H9 (cell line): ENCODE measurements at places on chromosomes 11 and 22.
A peak's percentile ranks its signal among the peaks of the same experiment; 100 is the strongest.

DNA sequence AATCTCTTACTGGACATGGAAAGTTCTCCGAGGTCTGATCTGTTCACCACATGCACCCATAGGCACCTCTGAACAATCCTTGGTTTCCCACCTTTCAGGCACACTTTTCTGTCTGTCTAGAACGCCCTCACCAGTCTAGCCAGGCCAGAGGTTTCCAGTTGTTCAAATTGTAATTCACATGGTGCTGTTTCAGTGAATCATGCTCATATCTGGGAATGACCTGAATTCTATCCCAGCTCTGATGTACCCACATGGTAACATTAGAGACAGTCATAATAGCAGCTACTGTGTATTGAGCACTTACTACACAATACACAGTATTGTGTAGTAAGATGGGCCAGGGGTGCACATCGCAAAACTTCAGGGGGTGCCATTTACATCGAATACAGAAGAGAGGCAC is 138.2 kb downstream of the COMMD9 start:
- DNase-seq = no peak

GRCh38 chr11:43557553-43558110 is 122.9 kb upstream of the HSD17B12 start:
- peak; percentile 53 for DNase-seq

GRCh38 chr11:93659196-93659595 is 2.3 kb upstream of the CEP295 start:
- no peak for DNase-seq

- DNase-seq = no peak
Measured at GRCh38 chr11:70525466-70525865, 127.1 kb downstream of the CTTN start.

DNA sequence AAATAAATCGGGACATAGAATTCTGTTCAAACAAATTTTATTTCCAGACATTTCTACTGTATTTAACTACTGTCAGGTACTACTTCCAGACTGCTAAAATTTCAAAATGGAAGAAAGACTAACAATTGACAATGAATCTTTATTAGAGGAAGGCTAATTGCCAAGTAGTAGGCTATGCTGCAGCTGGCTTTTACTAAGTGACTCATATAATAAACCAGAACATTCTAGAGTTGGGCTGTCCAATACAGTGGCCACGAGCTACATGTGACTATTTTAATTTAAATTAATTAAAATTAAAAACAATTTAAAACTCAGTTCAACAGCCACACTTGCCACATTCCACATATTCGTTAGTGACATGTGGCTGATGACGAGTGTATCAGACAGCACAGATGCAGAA is 27.6 kb downstream of the CHKA start:
- no peak for DNase-seq

GRCh38 chr22:25569361-25569760 is 4.9 kb downstream of the GRK3 start:
- no peak for DNase-seq

DNA sequence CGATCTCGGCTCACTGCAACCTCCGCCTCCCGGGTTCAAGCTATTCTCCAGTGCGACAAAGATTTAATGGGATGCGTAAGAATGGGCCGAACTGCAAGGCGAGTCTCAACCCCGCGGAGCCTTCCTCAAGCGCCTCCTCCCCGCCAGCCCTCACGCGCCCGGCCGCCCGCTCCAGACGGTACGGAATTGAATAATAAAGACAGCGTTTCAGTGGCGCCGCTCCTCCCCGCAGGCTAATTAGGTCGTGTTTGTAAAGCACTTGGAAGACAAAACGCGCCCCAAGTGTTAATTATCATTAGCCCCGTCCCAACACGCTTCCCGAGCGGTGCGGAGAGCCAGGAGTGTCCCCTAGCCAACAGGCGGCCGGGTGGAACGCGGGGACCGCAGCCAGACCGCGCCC is 192.0 kb downstream of the BUD13 start:
- peak; percentile 95 for DNase-seq

GRCh38 chr22:37983860-37984791 is at the start of gene SOX10:
Gene SOX10 (minus strand): TSS chr22:37984555. CDS start chr22:37983784, 771 bp downstream.
- DNase-seq = peak; percentile 73

- DNase-seq = no peak
Measured at GRCh38 chr22:44455963-44456358, 42.1 kb downstream of the RTL6 start.

GRCh38 chr11:129694538-129694937 is 121.1 kb upstream of the TMEM45B start:
- no peak for DNase-seq

GRCh38 chr11:91998481-91998880 is 226.1 kb upstream of the FAT3 start:
- no peak for DNase-seq

- DNase-seq = peak; percentile 71
Measured at GRCh38 chr11:116895048-116895757, 57.8 kb upstream of the APOA1 start.

GRCh38 chr11:61963282-61964057 is 4.0 kb downstream of the FTH1 start:
- DNase-seq = no peak

DNA sequence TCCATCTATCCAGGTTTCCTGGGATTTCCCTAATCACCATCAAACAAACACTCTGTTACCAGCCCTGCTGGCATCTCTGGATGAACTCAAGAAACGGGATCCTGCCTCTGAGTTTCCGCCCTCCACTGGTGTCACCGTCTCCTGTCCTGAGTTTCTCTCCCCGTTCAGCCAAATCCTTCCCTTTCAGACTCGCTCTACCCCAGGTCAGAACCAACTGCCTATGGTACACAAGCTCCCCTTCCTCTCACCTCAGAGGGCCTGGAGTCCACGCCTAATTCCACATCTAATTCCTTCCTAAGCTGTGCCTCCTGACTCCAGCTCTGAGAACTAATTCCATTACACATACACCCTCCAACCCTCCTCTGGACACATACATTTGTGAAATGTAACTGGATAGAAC is 96.1 kb downstream of the SHANK2 start:
- peak; percentile 13 for DNase-seq

GRCh38 chr11:116703421-116703820 is 69.4 kb downstream of the BUD13 start:
- DNase-seq = peak; percentile 83

- DNase-seq = no peak
Measured at GRCh38 chr11:115161876-115162275, 342.3 kb downstream of the CADM1 start.

- DNase-seq = no peak
Measured at GRCh38 chr22:47351836-47352579, 589.6 kb downstream of the TBC1D22A start.

DNA sequence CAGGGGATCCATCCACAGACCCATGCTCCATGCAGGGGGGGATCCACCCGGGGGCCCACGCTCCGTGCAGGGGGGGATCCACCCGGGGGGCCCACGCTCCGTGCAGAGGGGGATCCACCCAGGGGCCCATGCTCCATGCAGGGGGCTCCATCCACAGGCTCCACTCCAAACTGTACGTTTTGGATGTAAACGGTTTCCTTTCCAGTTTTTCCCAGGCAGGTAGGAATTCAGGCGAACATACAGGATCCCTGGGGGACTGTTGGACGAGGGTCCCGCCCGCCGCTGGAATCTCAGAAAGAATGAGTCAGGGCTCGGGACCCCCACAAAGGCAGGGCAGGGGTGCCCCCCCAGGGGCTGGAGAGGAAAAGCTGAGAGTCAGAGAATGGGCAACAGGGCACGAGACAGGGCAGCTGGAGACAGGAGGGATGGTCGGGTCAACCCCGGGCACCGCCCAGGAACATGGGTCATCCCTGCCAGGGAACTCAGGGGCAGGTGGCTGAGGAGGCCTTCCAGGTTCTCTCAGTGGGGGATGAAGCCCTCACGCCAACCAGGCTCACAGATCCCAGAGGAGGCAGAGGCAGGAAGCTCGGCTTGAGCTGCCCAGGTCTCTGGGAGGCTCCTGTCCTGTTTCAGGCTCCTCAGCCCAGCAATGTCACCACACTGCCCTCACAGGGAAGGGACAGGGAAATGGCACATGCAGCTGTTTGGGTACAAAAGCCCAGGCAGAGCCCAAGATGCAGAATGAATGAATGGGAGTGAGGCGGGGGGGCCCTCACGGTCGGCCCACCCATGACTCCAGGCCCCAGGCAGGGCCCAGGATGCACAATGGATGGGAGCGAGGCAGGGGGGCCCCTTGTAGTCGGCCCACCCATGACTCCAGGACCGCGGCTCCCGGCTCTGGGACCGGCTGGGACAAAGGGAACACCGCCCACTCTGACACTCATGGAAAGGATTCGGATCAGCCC is 200.2 kb downstream of the BRD1 start:
- DNase-seq = no peak

- no peak for DNase-seq
Measured at GRCh38 chr22:49616356-49617231, 211.1 kb downstream of the BRD1 start.

GRCh38 chr22:41327124-41327523 is 25.8 kb downstream of the ZC3H7B start:
- DNase-seq = no peak

GRCh38 chr11:61155741-61156140 is 5.5 kb downstream of the VPS37C start:
- no peak for DNase-seq

- DNase-seq = no peak
Measured at GRCh38 chr22:26660961-26661578, 3.7 kb downstream of the MIAT start.

- no peak for DNase-seq
Measured at GRCh38 chr11:34793666-34794065, 122.5 kb downstream of the APIP start.

GRCh38 chr11:36703055-36703404 is 105.0 kb upstream of the RAG2 start:
- no peak for DNase-seq

- no peak for DNase-seq
Measured at GRCh38 chr11:47464483-47464882, 15.5 kb upstream of the RAPSN start.

GRCh38 chr11:32316858-32317642 is 118.3 kb downstream of the WT1 start:
- no peak for DNase-seq

- DNase-seq = no peak
Measured at GRCh38 chr11:95170294-95170693, 60.7 kb downstream of the SESN3 start.

- DNase-seq = peak; percentile 78
Measured at GRCh38 chr11:117597071-117597470, 199.9 kb downstream of the DSCAML1 start.

DNA sequence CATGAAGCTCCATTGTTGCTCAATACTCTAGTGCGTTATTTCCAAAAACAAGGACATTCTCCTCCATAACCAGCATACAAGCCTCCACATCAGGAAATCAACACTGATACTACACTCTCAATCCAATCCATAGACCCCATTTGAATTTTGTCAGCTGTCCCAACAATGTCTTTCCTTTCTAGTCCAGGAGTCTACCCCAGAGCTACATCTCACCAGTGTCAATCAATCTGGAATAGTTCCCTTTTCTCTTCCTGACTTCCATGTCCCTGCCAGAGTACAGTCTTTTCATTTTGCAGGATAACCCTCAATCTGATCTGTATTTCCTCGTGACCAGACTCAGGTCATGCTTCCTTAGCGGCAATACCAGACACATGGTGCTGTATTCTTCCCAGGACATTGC is 43.0 kb downstream of the TCF20 start:
- no peak for DNase-seq

GRCh38 chr11:47611348-47611794 is 17.2 kb upstream of the C1QTNF4 start:
- DNase-seq = no peak

- DNase-seq = no peak
Measured at GRCh38 chr11:66012371-66012945, 650 bp downstream of the CST6 start.

- no peak for DNase-seq
Measured at GRCh38 chr11:24556693-24557092, 59.8 kb downstream of the LUZP2 start.

GRCh38 chr11:92846491-92847125 is 122.8 kb upstream of the MTNR1B start:
- DNase-seq = no peak

DNA sequence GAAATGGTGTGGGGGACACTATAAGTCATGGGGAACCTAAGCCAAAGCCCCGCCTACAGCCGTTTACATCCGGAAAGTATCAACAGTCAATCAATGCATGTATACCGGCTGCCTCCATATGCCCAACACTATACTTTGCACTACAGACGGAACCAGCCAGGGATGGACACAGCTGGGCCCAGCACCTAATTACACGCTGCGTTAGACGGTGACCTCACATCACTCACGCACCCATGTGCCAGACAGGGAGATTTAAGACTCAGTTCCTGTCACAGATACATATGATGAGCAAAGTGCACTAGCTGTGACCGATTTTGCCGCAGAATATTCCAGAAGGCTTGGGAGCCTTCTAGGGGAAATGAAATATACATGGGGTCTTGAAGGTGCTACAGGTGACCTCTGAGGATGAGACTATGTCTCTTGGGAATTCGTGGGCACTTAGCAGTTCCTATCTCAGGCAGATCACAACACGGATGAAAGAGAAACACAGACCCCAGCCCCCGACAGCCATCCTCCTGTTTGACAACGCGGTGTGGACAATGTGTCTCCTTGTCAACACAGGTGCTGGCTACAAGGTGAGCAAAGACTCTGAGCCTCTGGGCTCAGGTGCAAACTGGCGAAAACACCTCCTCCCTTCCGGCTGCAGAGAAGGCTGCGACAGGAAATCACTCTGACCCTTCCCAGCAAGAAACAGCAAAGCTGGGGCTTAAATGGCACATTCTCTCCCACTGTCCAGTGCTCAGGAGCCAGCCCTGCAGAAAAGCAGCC is 8.0 kb downstream of the AHNAK start:
- DNase-seq = no peak

DNA sequence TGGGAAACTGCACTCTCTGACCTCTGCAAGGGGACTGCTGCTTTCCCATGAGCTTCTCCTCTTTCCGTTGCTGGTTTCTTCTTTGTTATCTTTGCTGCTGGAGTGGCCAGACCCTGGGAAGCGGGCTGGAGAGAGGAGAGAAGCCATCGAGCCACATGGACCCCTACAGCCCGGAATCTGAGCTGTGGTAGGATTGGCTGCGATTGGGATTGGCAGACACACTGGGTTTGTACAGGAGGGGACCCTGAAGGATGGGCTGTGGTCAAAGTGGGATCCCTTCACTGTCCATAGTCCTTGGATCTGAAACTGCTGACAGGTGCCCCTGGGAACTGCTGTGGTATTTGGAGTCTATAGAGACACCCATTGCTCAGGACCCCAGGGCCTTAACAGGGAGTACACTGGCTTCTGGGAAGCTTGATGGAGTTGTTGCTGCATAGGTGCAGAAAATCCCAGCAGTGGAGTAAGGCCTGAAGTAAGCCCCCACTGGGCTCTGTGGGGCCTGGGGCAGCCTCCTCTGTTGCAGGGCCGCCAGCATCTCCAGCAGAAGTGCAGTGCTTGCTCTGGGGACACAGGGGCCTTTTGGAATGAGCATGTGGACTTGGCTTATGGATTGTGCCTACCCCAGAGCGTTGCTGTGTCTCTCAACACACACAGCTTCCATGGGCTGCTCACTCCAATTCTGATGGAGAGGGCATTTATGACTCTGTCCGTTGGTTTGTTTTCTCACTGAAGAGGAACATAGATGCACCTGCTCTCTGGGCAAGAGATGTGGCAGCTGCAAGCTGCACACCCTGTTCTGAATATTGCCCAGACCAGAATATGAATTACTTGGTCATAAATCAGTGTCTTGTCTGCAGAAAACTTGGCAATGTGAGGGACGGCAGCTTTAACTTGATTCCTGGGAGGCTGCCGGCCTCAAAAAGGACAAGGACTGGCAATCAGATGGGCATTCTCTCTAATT is 32.0 kb downstream of the BCR start:
- DNase-seq = no peak

- DNase-seq = peak; percentile 51
Measured at GRCh38 chr11:65355776-65356393, 1.3 kb downstream of the TIGD3 start.
